Myometrial cell (primary cell): ENCODE measurements at places on chromosomes 5 and 9. TPM values are rescaled to one million over a fixed set of nuclear protein-coding genes. Genes with fewer than 3 reads are reported as not detected.

SEMA4D gene
- total RNA-seq: under 0.01 and 0.18 TPM in 2 replicates

TLN1 gene
- 473 and 541 TPM in 2 replicates for total RNA-seq

OLFM1 gene
- total RNA-seq: 0.29 and 9.9 TPM in 2 replicates

CDKN2B-AS1 gene
- 0.53 and 2.0 TPM in 2 replicates for total RNA-seq

HAPLN1 gene
- 0.18 TPM in 1 of 2 replicates, not detected in the other for total RNA-seq

MEGF10 gene
- total RNA-seq: not detected in 2 replicates

FXN gene
- total RNA-seq: 8.9 and 11.9 TPM in 2 replicates
